ENCODE measurements at places on chromosomes 1 and 21.

GRCh38 chr1:156858555-156858956, 361 bp downstream of the INSRR start:
- DNase-seq: no peak

DNA sequence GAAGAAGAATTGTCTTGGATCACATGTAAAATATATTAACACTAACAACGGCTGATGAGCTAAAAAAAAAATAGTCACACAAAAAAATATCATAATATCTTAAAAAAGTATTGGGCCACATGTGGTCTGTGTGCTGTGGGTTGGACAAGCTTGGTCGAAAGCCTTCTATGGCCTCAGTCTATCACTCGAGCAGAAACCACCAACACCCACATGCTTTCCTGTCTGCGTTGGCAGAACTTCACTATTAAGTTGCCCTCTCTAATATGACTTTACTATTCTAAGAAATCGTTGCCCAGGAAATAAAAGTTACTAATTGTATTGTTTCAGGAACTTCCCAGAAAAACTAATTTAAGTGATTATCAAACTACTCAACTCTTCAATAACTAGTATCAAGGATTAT, 28.2 kb upstream of the ETS2 start:
- no peak for DNase-seq

- DNase-seq: no peak
Measured at GRCh38 chr1:20790785-20791184, 3.7 kb upstream of the HP1BP3 start.

- no peak for DNase-seq
Measured at GRCh38 chr1:230349020-230349393, 77.1 kb downstream of the PGBD5 start.

DNA sequence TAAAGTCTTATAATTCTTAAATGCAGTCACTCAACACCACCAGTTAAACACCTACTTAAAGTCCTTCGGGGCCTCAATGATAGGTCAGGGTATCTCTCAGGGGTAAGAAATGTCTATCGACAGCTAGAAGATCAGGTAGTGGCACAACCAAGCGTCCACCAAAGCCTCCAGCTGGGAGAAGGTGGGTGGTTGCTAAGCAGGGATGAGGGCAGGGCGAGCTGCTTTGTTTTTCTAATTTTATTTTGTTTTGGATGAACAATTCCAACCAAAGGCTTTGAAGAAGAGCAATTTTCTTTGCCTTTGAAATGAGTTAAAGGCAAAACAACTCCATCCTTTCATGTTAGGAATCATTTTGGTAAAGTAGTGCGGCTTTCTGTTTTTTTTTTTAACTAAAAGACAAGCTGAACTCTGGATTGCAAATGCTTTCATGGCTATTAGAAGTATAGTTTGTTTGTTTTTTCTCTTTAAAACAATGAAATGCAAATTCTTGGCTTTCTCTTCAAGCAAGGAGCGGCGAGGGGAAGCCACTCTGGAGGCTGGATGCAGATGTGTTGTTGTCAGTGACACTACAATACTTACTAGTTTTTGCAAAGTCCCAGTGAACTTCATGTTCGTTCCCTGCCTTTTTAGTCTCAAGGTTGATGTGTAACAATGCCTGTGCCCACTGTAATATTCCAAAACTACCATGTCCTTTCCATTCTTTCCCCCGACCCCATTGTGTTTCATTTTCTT, 106.0 kb downstream of the MRPS6 start:
- no peak for DNase-seq

DNA sequence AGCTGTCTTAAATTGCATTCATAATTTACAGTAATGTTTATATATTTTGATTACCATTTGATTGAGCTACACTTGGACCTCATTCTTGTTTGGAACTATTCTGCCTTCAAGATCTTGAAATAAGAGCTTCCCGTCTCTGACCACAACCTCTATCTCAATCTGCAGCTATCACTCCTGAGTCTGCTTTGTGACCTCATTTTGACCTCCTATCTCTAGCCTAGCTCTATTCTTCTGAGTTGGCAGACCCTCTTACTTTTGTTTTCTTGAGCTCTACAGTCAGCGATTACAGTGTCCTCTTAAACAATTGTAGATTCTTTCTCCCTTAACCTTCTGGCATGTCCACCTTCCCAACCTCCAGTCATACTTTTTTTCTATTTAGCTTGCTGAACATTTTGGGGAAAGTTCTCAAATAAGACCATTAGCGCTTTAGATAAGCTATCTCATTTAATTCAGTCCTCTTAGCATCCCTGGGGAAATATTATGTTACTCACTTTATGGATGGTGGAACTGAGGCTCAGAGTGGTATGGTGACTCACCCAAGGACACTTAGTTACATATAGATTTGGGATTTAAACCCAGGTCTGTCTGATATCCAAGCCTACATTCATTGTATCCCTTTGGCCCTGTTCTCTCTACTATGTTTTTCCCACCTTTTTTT, 19.1 kb downstream of the RPAP2 start:
- DNase-seq: no peak

DNA sequence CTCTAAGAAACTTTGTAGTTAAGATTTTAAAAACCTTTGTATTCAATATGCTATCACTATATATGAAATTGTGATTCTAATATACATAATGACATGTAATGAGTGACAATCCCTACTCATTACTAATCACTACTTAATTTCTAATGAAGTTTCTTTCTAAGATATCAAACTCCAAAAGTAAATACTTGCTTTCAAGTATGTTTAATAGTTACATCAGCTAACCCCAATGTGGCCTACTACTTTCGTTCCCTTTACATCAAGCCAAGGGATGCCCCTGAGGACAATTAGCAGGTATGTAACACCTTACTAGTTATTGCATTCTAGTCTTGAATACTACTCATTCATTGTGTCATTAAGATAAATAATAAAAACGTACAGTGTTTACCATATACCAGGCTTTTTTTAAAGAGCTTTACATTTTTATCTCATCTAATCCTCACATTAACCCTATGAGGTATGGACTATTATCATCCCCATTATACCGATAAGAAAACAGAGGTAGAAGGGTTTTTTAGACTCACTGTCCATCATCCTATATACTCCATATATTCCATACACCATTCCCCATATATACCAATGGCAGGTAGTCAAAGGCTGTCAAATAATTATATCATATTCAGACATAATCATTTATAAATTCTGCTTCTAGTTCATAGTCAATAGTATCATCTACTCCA, 4.2 kb downstream of the PPP1R15B start:
- no peak for DNase-seq

DNA sequence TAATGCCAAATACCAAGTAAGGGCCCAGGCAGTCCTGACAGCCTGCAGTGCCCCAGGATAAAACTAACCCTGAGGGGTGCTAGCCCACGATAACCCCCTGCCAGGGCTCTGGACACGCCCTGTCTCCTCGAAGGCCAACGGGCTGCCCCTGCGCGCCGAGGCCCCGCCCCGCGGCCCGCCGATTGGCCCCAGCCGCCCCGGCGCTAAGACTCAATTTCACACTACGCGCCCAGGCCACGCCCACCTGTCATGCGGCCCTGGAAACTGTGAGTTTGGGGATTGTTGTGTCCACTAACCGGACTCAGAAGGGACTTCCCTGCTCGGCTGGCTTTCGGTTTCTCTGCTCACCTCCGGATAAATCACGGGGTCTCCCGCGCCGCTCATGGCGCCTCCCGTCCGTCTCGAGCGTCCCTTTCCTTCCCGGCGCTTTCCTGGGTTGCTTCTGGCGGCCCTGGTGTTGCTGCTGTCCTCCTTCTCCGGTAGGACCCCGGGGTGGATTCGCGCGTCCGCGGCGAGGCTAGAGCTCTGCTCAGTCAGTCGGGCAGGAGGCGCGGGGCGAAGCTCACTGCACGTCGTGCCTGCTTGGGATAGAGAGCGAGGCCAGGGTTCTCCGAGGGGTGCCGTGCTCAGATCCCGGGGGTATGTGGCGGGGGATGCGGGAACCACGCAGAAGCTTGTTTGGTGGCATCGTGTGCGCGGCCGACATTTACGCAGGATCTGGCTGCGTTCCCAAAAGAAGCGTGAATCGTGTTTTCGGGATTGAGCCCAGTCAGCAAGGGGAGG, at the start of gene CR1L:
Gene CR1L, plus strand, starts transcription at position 282 of the 783 bp plus-strand sequence. Its CDS starts 101 bp downstream, at position 383.
- peak; percentile 23 for DNase-seq

- DNase-seq: no peak
Measured at GRCh38 chr1:210223226-210223904, 9.2 kb upstream of the SERTAD4 start.

- DNase-seq: no peak
Measured at GRCh38 chr21:44503901-44504399, 36.0 kb downstream of the KRTAP10-1 start.

DNA sequence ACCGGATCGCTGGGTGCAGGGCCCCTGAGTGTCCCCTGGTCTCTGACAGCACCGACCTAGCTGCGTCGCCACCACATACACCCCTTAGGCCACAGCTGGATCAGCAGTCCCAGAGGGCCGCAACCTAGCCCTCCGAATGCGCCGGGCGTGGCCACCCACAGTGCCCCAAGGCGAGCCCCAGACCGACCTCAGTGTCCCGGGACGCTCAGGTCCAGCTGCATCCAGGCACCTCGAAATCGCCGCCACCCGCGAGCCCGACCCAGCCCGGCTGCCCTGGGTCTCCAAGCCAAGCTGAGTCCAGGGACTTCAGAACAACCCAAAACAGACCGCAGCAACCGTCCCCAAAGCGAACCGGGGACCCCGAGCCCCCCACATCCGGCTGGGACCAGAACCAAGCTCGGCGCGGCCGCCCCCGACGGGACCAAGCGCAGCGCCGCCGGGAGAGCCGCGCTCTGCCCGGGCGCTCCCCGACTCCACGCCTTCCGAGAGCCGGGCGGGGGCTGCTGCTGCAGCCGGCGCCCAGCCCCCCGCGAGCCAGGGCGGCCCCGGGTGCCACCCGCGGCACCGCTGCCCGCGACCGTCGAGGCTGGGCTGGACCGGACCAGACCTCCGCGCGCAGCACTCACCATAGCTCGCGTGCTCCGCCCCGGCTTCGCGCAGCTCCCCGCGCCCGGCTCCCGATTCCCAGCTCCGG, 54.6 kb upstream of the ECE1 start:
- DNase-seq: no peak

DNA sequence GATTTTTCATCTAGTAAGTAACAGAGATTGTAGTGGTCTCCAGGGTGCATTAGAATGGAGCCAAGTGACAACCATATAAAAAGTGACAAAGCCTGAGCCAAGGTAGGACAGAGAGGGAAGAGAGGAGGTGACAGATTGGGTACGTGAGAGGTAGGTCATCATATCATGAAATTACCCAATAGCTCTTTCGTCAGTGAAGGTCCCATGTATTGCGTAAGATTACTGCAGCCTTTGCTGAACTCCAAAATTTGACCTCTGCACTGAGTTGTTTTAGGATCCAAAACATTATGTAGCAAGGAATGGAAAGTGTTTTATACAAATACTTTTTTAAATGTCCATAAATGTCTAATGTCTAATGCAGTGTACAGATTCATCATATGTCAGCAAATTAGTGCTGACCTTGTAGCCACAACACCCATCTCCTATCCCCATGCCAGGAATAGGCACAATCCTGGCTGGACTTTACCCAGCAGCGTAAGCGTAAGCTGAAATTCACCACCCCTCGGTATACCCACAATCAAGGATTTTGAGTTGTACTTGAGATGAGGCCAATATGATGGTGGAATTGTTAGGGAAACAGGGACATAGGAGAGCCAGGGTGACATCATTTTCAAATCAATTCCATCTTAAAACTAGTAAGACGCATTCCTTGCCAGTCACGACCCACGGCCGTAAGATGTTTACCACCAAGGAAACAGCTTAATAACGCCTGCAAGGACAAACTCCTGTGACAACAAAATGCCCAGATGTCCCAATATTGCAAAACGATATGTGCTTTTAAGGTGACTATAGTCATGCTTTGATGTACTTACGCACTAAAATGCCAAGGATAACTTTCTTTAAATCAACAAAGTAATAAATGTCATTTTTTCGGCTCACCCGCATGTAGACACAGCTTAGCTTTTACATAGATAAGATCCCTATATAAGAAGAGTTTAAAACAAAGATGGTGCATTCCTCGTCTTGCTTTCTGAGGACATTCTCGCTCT, 38.1 kb upstream of the GREM2 start:
- no peak for DNase-seq

- no peak for DNase-seq
Measured at GRCh38 chr1:45617618-45618017, 6.2 kb downstream of the CCDC17 start.

DNA sequence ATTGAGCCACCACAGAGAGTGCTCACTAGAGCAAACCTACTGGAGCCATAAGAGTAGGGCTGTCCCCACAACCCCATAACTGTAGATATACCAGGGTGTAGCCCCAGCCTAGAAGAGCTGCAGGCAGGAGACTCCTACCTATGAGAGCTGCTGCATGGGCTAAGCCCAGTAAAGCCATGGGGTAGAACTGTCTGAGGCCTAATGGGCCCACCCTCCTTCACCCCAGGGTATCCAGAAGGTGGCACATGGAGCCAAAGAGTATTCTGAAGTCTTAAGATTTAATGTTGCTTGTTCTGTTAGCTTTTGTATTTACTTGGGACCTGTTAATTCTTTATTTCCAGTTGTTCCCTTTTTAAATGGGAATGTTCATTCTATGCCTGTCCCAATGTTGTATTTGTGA, 1193.7 kb upstream of the ADGRL2 start:
- no peak for DNase-seq

- no peak for DNase-seq
Measured at GRCh38 chr1:58718435-58718834, 18.6 kb upstream of the MYSM1 start.

DNA sequence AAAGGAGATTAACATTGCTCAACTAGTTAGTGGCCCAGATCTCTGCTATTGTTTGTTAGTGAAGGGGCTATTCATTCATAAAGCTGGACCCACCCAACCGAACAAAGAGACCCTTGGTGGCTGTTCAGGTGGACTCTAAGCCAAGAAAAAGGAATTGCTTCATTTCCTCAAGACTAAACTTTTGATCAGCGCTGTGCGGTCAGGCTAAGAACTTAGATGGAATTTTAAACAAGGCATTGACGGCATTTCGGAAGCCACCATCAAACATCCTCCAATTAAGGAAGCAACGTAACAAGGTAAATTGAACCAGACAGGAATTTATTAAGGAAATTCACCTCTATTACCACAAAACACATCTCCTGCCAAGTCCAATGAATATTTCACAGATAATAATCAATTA, 19.9 kb upstream of the SHCBP1L start:
- DNase-seq: no peak

- no peak for DNase-seq
Measured at GRCh38 chr1:153800516-153800915, 25.3 kb downstream of the SLC27A3 start.

- peak; percentile 21 for DNase-seq
Measured at GRCh38 chr1:40774266-40774998, 9.2 kb upstream of the KCNQ4 start.

DNA sequence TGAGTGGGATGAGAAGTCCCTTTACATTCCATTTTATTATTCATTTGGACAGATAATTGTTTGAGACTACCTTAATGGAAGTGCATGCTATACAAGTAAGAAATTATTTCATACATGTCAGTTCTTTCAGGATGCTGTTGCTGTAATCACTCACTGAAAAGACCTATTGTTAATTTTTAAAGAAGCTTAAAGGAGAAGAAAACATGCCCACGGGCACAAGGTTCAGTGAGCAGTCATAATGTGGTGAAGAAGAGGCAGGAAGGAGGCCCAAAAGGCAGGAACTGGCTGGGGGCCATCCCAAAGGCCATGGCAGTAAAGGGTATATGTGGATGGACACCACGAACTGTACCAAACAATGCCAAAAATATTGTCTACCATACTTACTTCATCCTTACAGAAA, 206.0 kb downstream of the LYPLAL1 start:
- DNase-seq: no peak
